Spinal cord (tissue), 10 donors: ENCODE measurements at places on chromosomes 12 and 14. TPM values are rescaled to one million over a fixed set of nuclear protein-coding genes. Genes with fewer than 3 reads are reported as not detected.

The TSHR gene
- polyA plus RNA-seq, result 3.3 TPM

The AHNAK2 gene
- polyA plus RNA-seq, result 36.1 TPM

The IFT81 gene
- polyA plus RNA-seq, result 35.9 TPM

The PPP1R1A gene
- 129 TPM for polyA plus RNA-seq

The ZDHHC22 gene
- 47.3 TPM for polyA plus RNA-seq

The NTF3 gene
- polyA plus RNA-seq, result 3.0 TPM

The CATSPERB gene
- 0.49 TPM for polyA plus RNA-seq

The PEX5 gene
- polyA plus RNA-seq, result 68.5 TPM

The CLEC4C gene
- polyA plus RNA-seq, result not detected

The ACOT6 gene
- polyA plus RNA-seq, result 1.3 TPM

The TTC6 gene
- 2.8 TPM for polyA plus RNA-seq

The PTCSC3 gene
- polyA plus RNA-seq, result not detected

DNA sequence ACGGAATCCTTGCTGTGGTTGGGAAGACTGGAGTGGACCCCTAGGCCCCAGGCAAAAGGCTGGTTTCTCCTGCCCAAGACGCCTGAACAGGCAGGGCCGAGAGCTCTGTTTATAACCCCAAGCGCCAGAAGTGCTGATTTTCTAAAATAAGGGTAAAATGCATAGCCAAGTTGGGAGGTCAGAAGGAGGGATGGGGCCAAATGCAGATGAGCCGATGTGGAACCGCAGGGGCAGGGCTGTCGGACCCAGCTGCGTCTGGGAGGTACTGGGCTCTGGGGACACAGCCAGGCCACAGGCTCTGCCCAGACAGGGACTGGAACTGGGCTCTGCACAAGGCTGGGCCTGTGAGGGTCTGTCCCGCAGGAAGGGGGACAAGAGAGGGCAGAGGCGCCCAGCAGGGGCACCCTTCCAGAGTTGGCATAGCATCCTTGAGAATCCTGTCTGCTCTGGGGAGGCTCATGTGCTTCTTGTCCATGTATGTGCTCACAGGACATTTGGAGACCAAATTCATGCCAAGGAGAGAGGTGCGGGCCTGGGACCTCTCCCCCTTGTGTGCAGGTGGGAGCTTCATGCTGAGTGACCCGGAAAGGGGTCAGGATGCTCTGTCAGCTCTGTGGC lies 49.1 kb downstream of the JAG2 start:
- DNase-seq, result no peak
- H3K4me3 ChIP-seq, result no peak overlapping the region
- H3K27ac ChIP-seq, result no peak overlapping the region

DNA sequence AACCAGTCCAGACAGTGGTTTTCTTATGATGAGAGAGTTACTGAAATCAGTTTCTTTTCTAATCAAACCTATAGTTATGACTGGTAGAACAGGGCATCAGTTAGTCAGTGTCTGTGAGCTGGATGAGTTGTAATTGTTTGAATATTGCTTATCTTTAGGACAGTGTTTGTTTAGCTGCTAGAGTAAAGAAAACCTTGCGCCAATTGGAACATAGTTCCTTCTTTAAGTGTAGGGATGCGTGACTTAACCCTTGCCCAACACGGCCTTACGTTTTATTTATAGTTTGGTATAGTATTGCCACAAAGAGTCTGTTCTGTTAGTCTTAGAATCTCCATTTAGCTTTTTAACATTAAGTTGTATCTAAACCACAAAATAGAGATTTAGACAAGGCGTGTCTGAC lies 572.6 kb downstream of the SLC16A7 start:
- DNase-seq, result no peak
- H3K4me3 ChIP-seq, result no peak overlapping the region
- no peak overlapping the region for H3K27ac ChIP-seq
- H3K27me3 ChIP-seq, result no peaks in the 10 kb centered on the region
- H3K36me3 ChIP-seq, result no peaks in the 10 kb centered on the region

DNA sequence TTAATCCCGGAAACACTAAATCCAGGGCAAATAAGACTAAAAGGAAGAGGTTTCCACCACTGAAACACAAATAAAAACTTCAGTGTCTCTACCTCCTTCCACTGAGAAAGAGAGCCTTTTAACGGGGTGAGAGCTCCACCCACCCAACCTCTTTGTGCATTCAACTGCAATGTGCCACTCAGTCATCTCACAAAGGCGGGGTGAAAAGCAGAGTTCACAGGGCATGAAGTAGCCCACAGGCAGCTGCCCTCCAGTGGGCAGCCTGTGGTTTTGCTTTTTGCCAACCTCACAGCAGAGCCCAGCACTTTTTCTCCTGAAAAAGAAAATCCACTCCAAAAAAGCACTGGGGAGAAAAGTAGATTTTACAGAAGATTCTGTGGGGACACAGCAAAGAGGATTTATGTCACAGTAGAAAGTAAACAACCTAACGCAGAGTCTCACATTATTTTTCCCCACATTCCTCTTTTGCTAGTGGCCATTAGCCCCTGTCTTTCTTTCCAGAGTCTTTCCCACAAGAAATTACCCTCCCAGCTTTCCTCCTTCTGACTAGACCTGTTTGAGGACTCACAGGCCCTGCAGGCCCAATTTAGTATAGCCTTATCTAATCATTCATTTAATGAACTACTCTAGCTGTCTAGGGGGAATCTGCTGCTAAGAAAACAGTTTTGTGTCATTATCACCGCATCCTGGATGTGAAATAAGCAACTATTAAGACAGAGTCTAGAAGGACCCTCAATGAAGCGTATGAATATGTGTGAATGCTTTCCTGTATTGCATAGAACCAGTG lies 753.8 kb upstream of the FOXG1 start:
- H3K4me3 ChIP-seq, result no peak overlapping the region
- H3K4me1 ChIP-seq, result no peaks in the 10 kb centered on the region
- H3K27me3 ChIP-seq, result no peaks in the 10 kb centered on the region
- no peak overlapping the region for H3K27ac ChIP-seq
- H3K36me3 ChIP-seq, result no peaks in the 10 kb centered on the region

GRCh38 chr14:91649930-91650329 lies 82.0 kb downstream of the CATSPERB start:
- H3K4me3 ChIP-seq, result no peak overlapping the region
- H3K36me3 ChIP-seq, result no peaks in the 10 kb centered on the region
- H3K27me3 ChIP-seq, result no peaks in the 10 kb centered on the region
- no peaks in the 10 kb centered on the region for H3K4me1 ChIP-seq
- H3K27ac ChIP-seq, result no peak overlapping the region

DNA sequence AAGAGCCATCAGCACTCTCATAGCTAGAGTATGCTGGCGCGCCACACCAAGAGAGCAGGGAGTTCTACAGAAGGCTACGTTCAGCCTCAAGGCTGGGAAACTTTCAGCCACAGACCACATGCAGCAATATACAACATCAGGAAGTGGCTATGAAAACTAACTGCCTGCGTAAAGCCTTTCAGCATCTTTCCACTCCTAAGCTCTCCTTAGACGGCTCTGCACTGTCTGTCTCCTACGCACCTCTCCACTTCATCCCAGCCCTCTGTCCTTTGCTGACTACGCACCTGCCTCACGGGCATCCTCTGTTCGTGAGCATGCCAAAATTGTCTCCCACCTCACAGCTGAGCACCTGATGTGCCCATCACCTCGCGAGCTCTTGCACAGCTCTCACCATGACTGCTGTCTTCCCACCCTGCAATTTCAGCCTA lies 9.7 kb downstream of the MPHOSPH9 start:
- no peaks in the 10 kb centered on the region for H3K27me3 ChIP-seq
- H3K36me3 ChIP-seq, result peaks cover 31% of the 10 kb centered on the region
- H3K4me3 ChIP-seq, result no peak overlapping the region
- no peak for DNase-seq

GRCh38 chr12:15731940-15732339 lies 57.2 kb downstream of the EPS8 start:
- H3K4me3 ChIP-seq, result no peak overlapping the region
- no peak overlapping the region for H3K27ac ChIP-seq
- H3K4me1 ChIP-seq, result no peaks in the 10 kb centered on the region
- H3K27me3 ChIP-seq, result no peaks in the 10 kb centered on the region
- H3K36me3 ChIP-seq, result no peaks in the 10 kb centered on the region

DNA sequence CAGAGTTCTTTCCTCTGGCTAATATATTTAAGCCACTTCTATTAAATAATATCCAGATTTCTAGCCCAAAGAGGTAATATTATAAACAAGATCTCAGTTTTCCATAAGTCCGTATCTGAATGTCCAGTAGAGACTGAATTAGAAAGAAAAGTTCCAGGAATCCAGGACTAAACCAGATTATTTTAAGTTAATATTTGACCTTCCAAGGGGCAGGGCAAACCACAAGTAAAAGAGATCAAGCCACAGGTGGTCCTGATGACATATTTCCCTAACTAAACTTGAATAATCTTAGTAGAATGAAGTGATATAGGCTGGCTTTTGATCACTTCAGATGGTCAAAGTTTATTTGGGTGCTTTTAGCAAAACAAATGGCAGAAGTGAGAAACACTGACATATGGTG lies 43.3 kb upstream of the E2F7 start:
- no peak for DNase-seq
- H3K27ac ChIP-seq, result no peak overlapping the region

- H3K4me3 ChIP-seq, result no peak overlapping the region
- H3K27me3 ChIP-seq, result no peaks in the 10 kb centered on the region
- DNase-seq, result no peak
These were observed 1473.7 kb downstream of the AACS start for GRCh38 chr12:126538888-126539287.

DNA sequence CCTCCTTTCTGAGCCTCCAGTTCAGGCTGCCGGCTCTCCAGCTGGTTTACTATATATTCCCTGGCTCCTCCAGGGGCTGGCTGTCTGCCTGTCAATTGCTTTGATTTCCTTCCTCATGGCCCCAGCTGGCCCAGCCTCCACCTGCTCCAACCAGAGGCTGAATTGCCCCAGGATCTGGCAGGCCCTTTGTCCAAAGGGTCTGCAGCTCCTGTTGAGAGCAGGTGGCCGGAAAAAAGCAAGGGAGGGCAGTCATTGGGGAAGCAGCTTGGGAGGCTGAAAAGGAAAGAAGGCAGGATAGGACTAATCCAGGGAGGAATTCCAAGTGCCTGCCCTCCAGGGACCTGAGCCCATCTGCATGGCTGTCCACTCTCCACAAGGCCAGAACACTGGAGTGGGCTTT lies 25.3 kb downstream of the PAH start:
- DNase-seq, result no peak
- H3K36me3 ChIP-seq, result no peaks in the 10 kb centered on the region
- no peak overlapping the region for H3K27ac ChIP-seq
- no peaks in the 10 kb centered on the region for H3K4me1 ChIP-seq

- no peak overlapping the region for H3K27ac ChIP-seq
- no peaks in the 10 kb centered on the region for H3K36me3 ChIP-seq
- DNase-seq, result peak; percentile 15
- H3K4me3 ChIP-seq, result no peak overlapping the region
- no peaks in the 10 kb centered on the region for H3K27me3 ChIP-seq
- H3K4me1 ChIP-seq, result peaks cover 11% of the 10 kb centered on the region
These were observed 16.6 kb upstream of the TRAF3 start for GRCh38 chr14:102760496-102761193.

GRCh38 chr14:72476657-72477499 lies 417.0 kb downstream of the DPF3 start:
- no peak overlapping the region for H3K4me3 ChIP-seq
- H3K27ac ChIP-seq, result no peak overlapping the region
- H3K4me1 ChIP-seq, result peaks cover 10% of the 10 kb centered on the region

- no peaks in the 10 kb centered on the region for H3K36me3 ChIP-seq
- DNase-seq, result no peak
- peaks cover 3% of the 10 kb centered on the region for H3K4me1 ChIP-seq
- H3K27ac ChIP-seq, result no peak overlapping the region
- H3K27me3 ChIP-seq, result no peaks in the 10 kb centered on the region
These were observed 296.1 kb downstream of the TMEM132D start for GRCh38 chr12:129607756-129608155.

- H3K4me1 ChIP-seq, result peaks cover 40% of the 10 kb centered on the region
- no peaks in the 10 kb centered on the region for H3K27me3 ChIP-seq
- no peak overlapping the region for H3K4me3 ChIP-seq
These were observed 14.3 kb downstream of the POMT2 start for GRCh38 chr14:77306416-77306815.

GRCh38 chr12:106070611-106071010 lies 68.1 kb downstream of the NUAK1 start:
- no peak for DNase-seq
- no peaks in the 10 kb centered on the region for H3K27me3 ChIP-seq
- no peak overlapping the region for H3K27ac ChIP-seq
- H3K4me3 ChIP-seq, result no peak overlapping the region
- peaks cover 28% of the 10 kb centered on the region for H3K36me3 ChIP-seq
- H3K4me1 ChIP-seq, result no peaks in the 10 kb centered on the region

GRCh38 chr14:67728258-67728657 lies 26.6 kb downstream of the RDH12 start:
- H3K36me3 ChIP-seq, result no peaks in the 10 kb centered on the region
- no peaks in the 10 kb centered on the region for H3K27me3 ChIP-seq
- no peak overlapping the region for H3K27ac ChIP-seq
- peaks cover 4% of the 10 kb centered on the region for H3K4me1 ChIP-seq
- no peak overlapping the region for H3K4me3 ChIP-seq

DNA sequence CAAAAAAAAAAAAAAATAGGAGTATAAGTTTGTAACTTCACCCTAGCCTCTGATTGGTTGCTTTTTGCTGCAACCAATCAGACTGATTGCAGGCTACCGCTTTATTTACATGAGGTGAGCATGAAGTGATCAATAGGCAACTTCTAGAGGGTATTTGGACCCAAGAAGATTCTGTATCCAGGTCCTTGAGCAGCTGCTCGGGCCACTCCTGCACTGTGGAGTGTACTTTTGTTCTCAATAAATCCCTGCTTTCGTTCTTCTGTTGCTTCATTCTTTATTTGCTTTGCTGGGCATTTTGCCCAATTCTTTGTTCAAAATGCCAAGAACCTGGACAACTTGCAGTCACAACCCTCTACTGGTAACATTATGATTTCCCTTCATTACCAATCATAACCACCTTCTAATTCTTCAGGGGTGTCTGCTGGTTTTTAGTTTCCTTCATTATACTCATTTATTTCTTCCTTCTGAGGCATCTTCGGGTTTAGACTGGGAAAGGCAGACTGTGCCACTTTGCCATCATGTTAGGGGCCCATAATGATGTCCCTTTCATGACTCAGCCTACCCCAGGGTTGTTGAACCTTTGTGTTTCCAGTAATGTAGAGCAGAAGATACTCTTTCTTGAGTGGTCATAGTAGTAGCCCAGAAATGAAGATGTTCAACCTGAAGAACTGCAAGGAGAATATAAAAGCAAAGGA lies 43.4 kb upstream of the LIMA1 start:
- H3K27me3 ChIP-seq, result no peaks in the 10 kb centered on the region
- no peak overlapping the region for H3K27ac ChIP-seq
- H3K4me3 ChIP-seq, result no peak overlapping the region
- no peaks in the 10 kb centered on the region for H3K36me3 ChIP-seq
- H3K4me1 ChIP-seq, result no peaks in the 10 kb centered on the region
- DNase-seq, result no peak

DNA sequence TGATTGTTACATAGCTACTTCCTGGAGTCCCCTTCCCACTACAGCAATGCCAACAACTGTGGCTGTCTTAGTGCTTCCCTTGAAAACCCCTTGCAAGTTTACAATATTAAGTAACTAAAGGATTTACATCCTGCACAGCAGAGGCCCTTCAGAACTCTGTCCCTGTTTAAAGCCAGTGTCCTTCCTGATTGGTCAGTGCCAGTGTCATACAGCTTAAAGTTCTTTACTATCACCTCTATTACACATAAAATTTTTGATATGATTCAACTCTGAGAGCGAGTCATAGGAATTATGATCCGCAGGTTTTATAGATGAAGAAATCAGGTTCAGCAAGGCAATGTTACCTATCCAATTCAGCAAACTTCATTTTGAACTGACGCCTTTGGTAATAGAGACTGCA lies 91.4 kb upstream of the ALX1 start:
- DNase-seq, result no peak
- H3K36me3 ChIP-seq, result no peaks in the 10 kb centered on the region
- no peak overlapping the region for H3K4me3 ChIP-seq
- no peaks in the 10 kb centered on the region for H3K4me1 ChIP-seq

- no peaks in the 10 kb centered on the region for H3K27me3 ChIP-seq
- H3K27ac ChIP-seq, result no peak overlapping the region
- no peak overlapping the region for H3K4me3 ChIP-seq
These were observed 12.0 kb upstream of the SERPINA1 start for GRCh38 chr14:94400422-94400841.
